ENCODE measurements at places on chromosomes 11 and 22.

DNA sequence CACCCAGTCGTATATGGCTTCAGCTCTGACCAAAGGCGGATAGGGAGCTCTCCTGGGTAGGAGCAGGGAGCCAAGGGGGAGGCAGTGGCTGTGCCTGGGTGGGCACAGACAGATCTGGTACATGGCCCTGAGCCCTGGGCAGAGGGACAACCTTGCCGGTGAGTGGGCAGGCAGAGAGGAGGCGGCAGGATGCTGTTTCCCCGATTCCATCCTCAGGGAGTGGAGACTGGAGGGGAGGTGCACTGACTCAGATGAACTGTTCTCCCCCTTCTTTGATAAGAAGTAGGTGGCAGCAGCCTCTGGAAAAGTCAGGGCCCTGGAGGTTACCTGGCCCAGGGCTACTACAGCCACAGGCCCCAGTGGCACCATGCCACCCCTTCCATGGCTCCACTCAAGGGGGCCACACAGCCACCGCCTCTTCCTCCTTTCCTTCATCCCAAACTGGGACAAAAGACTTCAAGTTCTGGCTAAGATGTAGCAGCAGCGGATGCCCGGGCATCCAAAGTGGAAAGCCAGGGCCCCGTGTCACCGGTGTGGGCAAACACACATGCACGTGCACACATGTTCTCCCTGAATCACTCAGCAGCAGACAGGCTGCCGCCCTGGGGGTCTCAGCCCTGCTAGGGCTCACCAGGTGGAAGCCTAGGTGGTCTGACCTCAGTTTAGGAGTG, 13.4 kb downstream of the CXCR5 start:
- no peak for DNase-seq

DNA sequence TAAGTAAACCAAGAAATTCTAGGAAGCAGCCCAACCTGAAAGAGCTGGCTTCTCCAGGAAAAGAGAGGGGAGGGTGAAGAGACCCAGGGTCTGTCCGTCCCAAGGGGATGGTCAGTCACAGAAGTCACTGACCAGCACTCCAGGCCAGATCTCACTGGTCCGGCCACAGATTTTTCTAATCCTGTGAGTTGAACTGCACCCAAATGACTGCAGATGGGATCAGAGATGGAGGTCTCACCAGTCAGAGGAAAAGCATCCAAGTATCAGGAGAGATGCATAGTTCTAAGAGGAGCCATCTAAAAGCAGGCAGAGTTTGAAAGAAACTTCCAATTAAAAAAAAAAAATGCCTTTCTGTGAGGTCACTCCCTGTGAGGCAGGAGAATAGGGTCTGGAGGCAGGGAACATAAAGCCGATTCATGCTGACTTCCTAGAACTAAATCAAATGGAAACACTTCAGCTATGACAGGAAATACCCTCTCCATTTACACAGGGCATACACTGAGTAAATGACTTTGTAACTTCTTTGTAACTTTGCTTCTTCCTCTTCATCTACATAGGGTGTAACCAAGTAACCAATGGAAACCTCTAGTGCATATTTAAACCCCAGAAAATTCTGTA, 144.5 kb downstream of the CCDC34 start:
- DNase-seq = no peak

DNA sequence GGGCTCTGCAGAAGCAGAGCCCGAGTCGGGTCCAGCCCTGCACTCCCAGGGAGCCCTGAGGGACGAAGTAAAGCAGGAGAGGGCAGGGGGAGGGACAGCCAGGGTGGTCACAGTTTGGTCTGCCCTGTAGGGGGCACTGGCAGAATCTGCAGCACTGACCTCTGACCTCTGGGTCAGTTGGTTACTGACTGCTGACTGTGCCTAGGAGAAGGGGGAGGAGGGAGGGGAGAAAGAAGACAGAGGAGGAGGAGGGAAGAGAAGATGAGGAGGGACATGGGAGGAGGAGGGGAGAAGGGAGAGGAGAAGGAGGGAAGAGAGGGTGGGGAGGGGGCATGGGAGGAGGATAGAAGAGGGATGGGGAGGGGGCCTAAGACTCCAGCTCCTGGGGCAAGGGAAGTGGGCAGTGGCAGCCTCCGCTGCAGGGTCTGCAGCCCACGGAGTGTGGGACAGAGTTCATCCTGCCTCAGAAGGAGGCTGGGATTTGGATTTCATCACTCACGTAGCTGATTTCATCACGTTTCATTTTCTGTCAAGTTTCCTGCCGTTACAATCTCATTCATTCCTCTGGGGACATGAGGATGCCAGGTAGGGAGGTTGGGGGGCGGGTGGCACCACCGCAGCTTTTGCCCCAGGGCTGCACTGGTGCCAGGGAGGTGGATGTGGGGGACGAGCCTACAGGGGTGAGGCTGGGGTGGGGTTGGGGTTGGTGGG, 55.2 kb downstream of the FLRT1 start:
- peak; percentile 78 for DNase-seq

DNA sequence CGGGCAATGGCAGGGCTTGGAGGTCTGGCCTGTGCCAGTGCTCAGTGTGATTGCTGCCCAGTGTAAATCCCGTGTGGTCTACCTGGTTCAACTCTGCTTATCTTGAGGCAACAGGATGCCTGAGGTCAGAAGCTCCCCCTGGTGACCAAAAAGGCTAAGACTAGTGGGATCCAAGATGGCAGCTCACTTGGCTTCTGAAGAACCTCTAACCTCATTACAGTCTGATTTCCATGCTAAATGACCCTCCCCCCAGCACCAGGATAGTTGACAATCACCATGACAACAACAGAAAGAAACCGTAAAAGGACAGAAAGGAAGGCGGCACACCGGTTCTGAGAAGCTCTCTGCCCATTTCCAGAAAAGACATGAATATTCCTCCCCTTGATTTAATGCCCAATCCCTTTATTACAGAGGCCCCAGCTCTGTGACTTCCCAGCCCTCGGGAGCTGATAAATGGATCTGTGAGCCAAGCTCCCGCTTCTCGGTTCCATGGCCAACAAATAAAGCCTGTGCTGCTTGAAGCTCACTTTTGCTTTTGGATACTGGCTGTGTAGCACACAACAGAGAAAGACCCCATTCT, 398.4 kb downstream of the CTTN start:
- no peak for DNase-seq

- DNase-seq = no peak
Measured at GRCh38 chr11:5514841-5515240, 1.7 kb downstream of the UBQLNL start.

GRCh38 chr11:117497206-117497951, 169.7 kb downstream of the CEP164 start:
- no peak for DNase-seq
